Chondrocyte (in vitro differentiated cells): ENCODE measurements at places on chromosomes 4 and X. TPM values are rescaled to one million over a fixed set of nuclear protein-coding genes. Genes with fewer than 3 reads are reported as not detected.

DNA sequence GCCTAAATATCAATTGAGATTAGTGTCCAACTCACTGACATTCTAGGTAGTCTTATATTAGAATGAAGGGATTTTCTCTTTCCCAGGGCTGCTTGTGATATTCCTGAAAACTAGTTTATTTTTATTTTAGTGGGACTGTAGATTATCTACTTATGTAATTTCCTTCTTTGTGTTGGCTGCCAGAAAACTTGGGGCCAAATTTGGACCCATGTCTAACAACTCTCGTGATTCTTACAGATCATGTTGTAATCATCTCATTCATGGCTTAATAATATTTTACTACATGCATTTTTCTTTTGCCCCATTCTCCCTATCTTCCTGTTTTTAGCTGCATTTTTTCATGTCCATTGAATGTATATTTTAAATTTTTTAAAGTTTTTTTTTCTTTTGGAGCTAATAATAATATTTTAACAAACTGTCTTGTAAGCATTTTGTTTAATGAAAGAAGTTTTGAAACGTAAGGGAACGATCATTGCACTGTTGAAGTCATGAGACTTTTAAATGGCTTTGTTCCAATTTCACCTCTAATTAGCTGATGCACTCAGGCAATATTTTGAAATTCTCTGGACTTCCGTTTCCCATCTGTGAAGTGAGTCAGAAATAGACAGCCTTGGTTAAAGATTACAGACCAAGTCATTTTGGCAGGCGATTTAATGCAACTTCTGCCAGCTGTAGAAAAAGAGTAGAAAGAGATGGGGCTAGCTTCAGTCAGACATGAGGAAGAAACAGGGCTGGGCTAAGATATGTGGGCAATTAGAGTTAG is 14.3 kb upstream of the TDO2 start:
- no peak overlapping the region for H3K4me3 ChIP-seq
- peaks cover 2% of the 10 kb centered on the region for H3K36me3 ChIP-seq
- DNase-seq = no peak
- no peaks in the 10 kb centered on the region for H3K27me3 ChIP-seq
- H3K27ac ChIP-seq = peak overlapping the region; percentile 68

CENPVL1 gene
- not detected in 3 replicates for total RNA-seq

- H3K4me3 ChIP-seq = no peak overlapping the region
- DNase-seq = no peak
- H3K36me3 ChIP-seq = peaks cover 23% of the 10 kb centered on the region
These were observed 306.3 kb downstream of the ANK2 start for GRCh38 chr4:113355550-113356371.

- no peaks in the 10 kb centered on the region for H3K27me3 ChIP-seq
- H3K4me1 ChIP-seq = peaks cover 14% of the 10 kb centered on the region
- H3K4me3 ChIP-seq = no peak overlapping the region
- H3K36me3 ChIP-seq = no peaks in the 10 kb centered on the region
- DNase-seq = no peak
- H3K27ac ChIP-seq = no peak overlapping the region
These were observed 102.5 kb upstream of the MID1 start for GRCh38 chrX:10722851-10723250.
